ENCODE measurements at places on chromosomes 5 and 9.

- no peak for DNase-seq
Measured at GRCh38 chr5:4614088-4614487, 526.0 kb upstream of the ADAMTS16 start.

DNA sequence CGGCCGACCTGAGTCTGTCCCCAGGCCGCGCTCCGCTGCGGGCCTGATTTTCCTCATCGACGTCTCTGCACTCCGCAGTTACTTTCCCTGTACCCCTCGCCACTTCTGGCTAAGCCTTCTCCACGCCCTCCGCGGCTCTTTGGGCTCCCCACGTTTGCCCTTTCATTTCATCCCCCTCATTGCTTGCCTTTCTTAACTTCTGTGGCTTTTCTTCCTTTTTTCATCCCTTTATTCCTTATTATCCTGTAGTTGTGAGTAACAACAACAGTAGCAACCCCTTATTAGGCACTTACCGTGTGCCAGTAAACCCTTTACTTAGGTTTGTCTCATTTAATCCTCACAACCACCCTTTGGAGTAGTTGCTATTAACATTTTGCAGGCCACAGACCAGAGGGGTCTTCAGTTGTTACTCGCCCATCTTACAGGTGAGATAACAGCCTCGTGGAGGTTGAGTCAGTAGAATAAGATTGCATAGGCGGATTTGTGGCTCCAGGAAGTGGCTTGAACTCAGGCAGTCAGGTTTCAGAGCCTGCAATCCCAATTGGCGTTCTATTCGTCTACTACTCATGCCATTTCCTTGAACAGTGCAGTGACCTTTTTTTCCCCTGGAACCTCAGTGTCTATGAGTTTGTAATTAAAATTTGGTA lies 724 bp downstream of the TCERG1 start:
- no peak for DNase-seq

DNA sequence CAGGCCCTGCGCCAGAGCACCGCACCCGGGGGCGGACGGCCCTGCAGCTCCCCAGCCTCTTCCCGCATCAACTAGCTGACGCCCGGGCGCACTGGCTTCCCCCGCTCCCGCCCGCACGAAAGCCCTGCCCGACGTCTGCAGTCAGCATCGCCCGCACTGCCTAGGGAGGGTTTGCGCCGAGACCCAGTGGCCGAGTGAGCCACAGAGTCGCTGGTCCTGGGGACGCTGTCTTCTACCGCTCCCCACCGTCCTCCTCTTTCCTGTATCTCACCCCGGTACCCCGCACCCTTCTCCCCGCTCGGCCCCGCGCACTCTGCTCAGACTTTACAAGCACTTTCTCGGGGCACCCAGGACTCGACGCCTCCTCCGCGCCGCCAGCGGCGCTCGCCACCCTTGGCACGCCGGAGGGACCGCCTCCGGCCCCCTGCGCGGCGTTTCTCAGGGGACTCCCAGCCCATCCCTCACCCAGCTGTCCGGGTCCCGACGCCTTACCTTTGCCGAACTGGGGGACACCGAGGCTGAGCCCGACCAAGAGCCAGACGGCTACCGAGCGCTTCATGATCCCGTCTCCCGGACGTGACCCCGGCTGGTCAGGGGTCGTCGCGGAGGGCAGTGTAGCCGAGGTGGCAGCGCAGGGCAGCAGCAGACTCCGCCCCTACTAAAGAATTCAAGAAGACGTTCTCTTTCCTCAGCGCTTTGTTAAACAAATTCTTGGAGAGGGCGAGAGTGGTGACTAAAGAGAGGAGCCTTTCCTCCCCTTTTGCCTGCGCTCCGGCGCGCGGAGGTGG lies 670 bp downstream of the EDIL3 start:
- DNase-seq: no peak

GRCh38 chr5:123928401-123928800 lies 416.4 kb downstream of the CSNK1G3 start:
- DNase-seq: no peak

GRCh38 chr9:134332841-134333233 lies 6.6 kb downstream of the RXRA start:
- DNase-seq: no peak

Measured in kidney epithelial cell (primary cell).